ENCODE measurements at places on chromosomes 7 and 10.

- DNase-seq, result peak; percentile 31
Observed at GRCh38 chr7:29113384-29114102, 32.8 kb downstream of the CPVL start.

DNA sequence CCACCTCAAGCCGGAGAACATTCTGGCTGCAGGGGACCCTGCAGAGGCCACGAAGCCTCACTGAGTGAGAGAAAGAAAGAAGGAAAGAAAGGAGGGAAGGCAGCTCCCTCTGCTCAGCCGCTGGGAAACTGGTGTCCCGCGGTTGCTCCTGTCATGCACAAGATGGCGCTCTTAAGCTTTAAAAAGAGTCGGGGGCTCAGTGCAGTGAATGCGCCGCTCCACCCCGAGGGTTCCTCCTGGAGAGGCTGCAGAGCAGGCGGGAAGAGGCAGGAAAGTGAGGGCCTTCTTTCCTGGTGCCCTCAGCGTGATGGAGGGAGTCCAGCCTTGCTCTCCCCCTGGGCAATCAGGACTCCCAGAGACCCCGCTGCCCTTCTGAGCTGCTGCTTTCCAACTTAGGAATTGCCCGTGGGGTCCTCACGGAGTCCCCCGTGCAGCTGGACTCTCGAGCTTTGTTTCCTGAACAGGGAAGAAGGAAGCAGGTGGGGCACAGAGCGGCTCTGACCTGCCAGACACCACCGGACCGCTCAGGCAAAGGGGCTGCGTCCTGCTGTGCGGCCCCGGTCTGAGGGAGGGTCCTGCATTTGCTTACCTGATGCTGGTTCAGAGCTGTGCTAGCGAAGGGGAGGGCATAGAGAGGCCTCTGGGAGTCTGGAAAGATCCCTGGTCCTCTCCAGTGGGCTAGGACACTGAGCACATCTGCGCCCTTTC is 141.9 kb upstream of the MKI67 start:
- peak; percentile 61 for DNase-seq

DNA sequence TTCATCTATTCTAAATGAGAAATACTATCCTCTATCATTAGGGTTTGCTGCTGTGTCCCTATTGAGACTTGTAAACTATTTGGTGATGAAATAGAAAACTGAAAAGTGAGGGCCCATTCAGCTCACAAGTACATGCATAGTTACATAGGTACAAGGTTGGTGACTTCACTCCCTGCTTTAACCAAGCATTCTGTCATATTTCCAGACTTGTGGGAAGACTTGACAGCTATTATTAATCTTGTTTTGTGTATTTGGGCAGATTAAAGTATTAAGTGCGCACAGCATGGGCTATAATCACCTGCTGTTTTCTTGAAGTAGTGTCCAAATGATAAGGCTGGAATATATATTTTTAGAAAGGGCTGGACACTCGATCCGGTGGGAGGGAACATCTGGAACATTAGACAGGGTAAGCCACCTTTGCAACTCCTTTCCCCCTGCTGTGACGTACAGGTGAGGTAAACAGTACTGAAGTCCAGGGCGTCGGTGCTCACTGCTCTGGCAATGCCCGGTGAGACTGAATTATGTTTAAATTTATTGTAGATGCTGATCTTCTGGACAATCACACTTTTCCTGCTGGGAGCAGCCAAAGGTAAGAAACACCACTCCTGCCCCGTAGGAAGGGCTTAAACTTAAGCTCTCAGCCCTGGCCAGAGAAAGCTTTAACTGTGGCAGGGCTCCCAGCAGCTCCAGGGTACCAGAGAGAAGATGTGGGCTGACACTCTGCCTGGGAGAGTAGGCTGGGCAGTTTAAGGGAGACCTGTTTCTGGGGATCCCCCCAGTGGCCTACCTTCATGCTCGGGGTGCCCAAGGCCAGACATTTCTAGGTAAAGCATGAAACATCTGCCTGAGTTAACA is at the start of gene PNLIPRP1:
Gene PNLIPRP1 (plus strand): TSS at position 370 of the 855 bp plus-strand sequence. CDS start 171 bp downstream, at position 541.
- no peak for DNase-seq

DNA sequence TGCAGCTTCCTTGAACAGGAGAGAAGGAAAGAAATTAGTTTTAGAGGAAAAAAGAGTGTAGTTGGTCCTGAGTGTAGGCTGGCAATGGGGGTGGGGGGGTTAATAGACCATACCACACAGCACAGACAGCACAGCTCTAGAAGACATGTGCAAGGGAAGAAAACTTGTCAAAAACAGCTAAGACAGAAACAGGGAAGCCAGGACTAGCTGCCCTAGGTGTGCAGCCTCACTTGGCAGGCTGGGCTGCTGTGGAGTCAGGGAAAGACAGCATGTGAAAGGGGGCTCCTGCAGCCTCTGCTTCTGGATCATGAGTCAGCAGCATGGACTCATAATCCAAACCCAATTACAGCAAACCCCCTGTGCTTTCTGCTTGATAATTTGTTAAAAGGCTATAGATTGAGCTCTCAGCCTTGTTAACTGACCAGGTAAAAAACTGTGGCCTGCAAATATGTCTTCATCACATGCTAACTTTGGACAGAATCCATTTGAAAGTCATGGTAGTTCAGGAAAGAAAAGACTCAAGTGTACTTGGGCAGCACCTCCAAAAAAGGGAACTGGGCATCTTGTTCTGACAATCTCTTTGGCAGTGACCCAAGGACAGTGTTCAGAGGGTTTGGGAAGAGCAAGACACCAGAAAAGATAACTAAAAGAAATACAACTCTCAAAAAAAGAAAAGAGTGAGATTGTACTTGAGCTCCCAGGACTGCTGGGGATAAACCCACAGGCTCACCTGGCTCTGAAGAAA is 142.2 kb upstream of the VWC2 start:
- no peak for DNase-seq

DNA sequence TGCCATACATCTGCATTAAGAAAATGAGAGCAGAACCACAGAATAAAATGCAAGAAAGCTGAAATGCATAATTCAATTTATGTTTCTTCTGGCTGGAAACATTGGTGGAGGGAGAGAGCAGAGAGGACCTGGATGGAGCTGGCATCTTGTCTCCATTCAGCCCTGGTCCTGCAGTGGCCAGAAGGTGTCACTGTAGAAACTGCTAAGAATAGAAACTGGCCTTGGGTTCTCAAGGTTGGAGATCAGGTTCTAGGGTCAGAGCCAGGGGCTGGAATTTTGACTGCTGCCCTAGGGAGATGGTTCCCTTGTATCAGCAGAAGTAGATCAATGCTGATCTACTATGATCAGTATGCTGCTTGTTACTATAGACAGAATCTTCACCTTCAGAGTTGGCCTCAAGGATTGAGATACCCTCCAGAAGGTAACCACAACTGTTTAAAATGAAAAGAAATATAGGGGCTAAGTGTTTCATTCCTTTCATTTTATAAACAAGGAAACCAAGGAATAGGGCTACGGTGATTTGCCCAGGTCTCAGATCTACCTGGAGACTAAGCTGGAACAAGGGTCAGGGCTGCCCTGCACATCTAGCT is 13.1 kb downstream of the TAS2R41 start:
- DNase-seq, result no peak

GRCh38 chr7:96861-97260 is 95.5 kb upstream of the FAM20C start:
- DNase-seq, result no peak

DNA sequence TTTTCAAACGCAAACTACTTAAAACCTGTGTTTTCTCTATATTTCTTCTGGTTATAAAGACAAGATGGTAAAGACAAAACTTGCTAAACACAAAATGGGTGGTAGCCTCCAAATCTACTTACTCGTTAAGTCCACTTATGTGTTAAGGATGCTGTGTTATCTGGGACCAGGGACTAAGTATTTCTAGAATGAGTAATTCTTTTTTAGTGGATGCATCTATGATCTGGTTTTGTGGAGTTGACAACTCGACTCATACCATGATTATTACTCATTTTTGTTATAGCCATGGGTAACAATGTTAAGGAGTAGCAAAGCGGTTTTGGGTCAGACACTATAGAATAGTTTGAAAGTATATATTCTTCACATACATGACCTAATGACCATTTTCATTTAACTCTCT is 239.5 kb upstream of the FOXP2 start:
- no peak for DNase-seq

GRCh38 chr7:22230238-22230637 is 126.7 kb downstream of the RAPGEF5 start:
- no peak for DNase-seq

DNA sequence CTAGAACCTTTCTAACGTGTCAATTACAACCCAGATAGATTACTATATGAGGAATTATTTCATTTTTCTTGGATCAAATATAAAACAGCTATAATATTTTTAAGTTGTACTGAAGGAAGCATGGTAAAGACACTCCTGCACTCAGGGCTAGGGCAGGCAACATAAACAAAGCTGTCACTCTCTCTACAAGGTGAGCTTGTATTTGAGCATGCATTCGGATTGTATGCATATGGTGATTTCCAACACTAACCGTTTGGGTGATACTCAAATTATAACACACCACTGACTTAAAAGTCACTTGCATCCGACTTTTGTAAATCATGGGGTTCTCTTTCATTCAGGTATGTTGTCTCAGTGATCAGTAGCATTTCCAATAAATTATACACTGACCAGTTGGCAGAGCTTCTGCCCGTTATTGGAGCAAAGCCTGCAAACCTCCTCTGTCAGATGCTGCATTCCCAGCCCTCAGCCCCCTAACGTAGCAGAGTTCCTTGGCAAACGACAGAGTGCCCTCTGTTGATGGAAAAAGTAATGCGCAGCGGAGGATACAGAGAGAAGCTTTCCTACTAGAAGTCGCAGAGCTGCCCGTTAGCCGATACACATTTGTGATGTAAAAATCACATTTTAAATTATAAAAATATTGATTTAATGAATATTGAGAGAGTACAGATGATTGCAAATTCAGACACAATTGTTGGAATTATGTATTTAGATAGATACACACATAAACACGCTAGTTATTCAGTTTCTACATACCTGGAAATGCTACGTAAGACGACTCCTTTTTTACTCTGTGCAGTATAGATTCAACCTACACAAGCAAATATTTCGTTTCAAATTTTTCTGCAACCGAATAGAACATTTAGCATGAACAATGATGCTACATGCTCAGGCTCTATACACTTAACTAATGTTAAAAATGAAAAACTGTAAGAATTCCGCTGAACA is 173.9 kb upstream of the SP4 start:
- peak; percentile 93 for DNase-seq

DNA sequence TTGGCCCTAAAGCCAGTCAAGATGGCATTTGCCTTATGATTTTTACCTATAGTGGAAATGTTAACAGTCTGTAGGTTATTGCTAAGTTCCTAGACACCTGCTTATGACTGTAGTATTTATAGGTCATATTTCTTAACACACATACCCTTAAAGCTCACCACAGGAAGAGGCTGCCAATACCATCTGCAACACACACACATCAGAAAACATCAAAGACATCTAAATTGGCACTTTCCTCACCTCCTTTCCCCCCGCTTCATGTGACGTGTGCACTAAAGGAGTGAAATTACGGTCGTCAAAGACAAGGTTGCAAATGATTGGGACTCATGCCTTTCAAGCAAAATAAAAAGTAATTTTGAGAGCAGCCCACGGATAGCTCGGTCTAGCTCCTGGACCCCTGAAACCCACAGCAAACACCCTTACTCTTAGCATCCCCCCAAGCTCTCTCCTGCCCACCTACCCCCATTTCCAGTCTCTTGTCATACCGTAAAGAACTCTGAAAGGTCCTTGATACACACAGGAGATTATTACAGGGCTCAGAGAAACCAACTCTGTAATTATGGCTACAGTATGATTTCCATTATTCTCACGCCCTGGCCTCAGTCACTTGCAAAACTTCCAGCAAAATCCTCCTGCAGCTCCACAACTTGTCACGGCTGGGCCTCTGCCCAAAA is 90.5 kb downstream of the PLXNA4 start:
- DNase-seq, result no peak

GRCh38 chr7:39291628-39292410 is 274.4 kb upstream of the YAE1 start:
- DNase-seq, result no peak

- no peak for DNase-seq
Observed at GRCh38 chr10:14211610-14212009, 119.1 kb downstream of the FRMD4A start.

DNA sequence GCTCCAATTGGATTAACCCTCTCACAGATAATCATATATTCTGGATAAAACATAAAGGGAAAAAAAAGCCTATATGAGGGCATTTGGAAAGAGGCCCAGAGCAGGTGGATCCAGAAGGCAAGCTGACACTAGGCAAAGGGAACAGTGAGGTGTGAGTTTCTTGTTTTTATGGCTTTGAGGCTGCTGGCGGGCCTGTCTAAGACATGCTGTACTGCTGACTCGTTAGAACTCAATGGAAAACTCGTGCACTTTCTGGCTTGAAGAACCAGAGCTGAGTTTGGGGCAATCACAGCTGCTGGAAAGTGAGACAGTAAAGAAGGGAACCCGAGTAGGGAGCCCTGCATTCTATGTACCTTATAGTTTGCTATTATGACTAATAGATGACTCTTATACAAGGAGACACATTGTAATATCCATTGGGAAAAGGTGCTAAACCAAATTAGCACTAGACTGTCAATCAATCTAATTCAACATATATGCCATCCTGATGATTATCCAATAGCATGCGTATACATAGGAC is 637.1 kb downstream of the GATA3 start:
- no peak for DNase-seq

- no peak for DNase-seq
Observed at GRCh38 chr7:98252425-98253054, 508 bp upstream of the TECPR1 start.

DNA sequence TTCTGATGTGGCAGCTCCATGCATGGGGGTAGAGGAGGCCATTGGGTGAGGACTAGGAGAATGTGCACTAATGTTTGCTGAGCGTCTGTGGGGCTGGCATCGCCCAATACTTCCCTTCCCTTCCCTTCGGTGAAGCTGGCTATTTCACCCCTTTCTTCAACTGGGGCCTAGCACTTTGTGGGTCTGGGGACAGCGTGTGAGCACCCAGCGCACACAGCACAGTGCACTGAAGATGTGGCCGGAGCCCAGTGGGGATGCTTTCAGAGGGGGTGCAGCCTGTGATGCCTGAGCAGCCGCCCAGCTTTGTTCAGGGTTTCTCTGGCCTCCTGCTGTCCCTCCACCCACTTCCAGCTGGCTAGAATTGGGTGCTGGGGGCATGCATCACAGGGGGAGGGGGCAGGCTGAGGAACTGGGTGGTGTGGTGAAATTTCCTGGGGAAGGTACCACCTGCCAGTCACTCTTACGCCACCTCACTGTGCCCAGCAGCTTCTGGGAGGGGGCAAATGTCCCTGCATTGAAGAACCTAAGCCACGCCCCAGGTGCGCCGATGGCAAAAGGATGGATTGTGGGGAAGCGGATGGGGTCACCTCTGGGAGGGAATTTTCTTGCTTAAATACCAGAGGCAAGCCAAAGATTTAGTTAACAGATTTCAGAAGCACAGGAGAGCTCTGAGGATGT is 45.5 kb downstream of the CLEC2L start:
- DNase-seq, result no peak

GRCh38 chr7:2099048-2099957 is 133.4 kb downstream of the MAD1L1 start:
- DNase-seq, result no peak

GRCh38 chr7:108234971-108235450 is 104.8 kb upstream of the LAMB4 start:
- no peak for DNase-seq

- no peak for DNase-seq
Observed at GRCh38 chr7:155351120-155351870, 53.6 kb downstream of the INSIG1 start.
